ENCODE measurements at places on chromosomes 12 and 14.

GRCh38 chr14:27612121-27612520 is 1014.3 kb upstream of the NOVA1 start:
- DNase-seq, result no peak

DNA sequence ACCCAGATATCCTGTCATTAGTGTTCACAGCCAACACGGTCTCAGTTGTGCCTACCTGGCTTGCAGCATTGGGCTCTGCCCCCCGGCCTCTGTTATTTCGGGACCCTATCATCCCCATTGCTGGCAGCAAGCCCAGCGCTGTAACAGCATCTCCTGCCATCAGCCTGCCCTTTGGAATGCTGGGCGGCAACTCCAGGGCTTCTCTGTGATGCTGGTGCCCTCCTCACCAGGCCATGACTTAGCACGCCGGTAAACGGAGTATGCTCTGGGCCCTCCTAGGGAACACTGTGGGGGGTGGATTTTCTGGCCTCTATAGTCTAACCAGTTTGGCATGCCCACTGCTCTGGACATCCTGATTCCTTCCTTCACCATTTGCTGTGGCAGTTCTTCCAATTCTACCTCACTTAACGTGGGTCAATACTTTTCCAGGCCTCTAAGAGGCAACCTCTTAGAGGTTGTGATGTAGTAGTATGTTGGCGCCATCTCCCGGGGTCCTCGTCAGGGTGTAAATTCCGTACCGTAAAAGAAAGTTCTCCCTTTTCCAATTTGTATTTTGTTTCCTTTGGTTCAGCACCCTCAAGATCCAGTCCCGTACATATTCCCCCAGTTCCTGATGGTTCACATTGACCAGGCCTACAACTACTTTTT is 80.0 kb downstream of the SINHCAF start:
- no peak for DNase-seq

- no peak for DNase-seq
Observed at GRCh38 chr12:16228067-16228466, 49.4 kb downstream of the SLC15A5 start.

DNA sequence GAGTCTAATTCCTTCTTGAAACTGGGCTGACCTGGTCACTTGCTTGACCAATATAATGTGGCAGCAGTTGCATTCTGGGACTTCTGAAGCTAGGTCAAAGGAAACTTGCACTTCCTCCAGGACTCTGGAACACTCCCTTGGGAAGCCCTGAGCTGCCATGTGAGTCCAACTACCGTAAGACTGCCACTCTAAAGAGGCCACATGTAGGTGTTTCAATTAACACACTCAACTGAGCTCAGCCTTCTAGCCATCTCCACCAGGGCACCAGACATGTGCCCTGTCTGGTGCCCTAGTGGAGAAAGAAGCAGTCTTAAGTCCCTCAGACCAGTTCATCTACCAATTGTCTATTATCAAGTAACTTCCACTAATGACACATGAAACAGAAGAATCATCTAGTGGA is 6.1 kb upstream of the TEP1 start:
- no peak for DNase-seq

DNA sequence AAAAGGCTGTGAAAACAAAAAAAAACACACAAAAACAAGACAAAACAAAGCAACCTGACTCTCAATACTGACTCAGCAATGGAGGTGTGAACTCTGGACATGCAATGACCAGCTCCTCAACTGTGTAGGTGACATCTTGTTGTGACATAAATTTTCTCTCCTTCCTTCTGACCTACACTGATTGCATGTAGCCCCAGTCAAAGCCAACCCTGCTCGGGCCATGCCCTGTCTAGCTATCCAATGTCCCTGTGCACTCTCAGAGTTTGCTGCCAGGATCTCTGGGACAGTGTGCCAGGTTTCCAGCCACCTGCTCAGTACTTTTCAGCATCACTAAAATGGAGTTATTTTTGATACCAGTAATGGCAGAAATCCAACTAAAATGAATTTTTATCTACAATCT is 18.9 kb upstream of the CRACR2A start:
- no peak for DNase-seq

GRCh38 chr12:98807187-98807586 is 162.1 kb downstream of the APAF1 start:
- DNase-seq, result no peak

- DNase-seq, result no peak
Observed at GRCh38 chr14:103314496-103315277, 19.4 kb upstream of the EIF5 start.

DNA sequence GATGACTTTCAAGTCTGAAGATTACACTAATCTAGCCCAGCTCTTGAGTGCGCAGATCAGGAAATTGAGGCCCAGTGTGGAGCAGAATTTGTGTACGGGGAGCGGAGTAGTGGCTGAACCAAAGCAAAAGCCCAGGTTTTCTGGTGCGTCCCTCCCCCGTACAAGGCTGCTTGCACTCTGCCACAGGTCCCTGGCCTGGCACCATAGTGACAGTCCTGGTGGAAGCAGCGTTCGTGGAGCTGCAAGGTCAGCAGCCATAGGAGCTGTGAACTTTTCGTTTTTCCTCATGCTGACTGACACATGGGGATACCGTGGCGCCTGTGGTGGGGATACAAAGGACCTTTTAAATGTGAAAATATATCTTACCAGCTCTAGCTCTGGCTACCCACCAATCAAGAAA is 1.7 kb downstream of the EVL start:
- DNase-seq, result no peak
